Naive thymus-derived CD8-positive, alpha-beta T cell (primary cell): ENCODE measurements at places on chromosomes 3 and 15. TPM values are rescaled to one million over a fixed set of nuclear protein-coding genes. Genes with fewer than 3 reads are reported as not detected.
A peak's percentile ranks its signal among the peaks of the same experiment; 100 is the strongest.

- no peak overlapping the region for H3K4me3 ChIP-seq
- no peak for DNase-seq
- H3K27me3 ChIP-seq: peaks cover 7% of the 10 kb centered on the region
- H3K36me3 ChIP-seq: no peaks in the 10 kb centered on the region
- no peak overlapping the region for H3K27ac ChIP-seq
These were observed 20.3 kb upstream of the EPB42 start for GRCh38 chr15:43241100-43241499.

GRCh38 chr15:82790321-82790720 is 15.5 kb downstream of the FSD2 start:
- no peak for DNase-seq
- H3K4me3 ChIP-seq: no peak overlapping the region
- peaks cover 7% of the 10 kb centered on the region for H3K36me3 ChIP-seq
- peaks cover 3% of the 10 kb centered on the region for H3K27me3 ChIP-seq
- no peak overlapping the region for H3K27ac ChIP-seq

- no peaks in the 10 kb centered on the region for H3K27me3 ChIP-seq
- DNase-seq: no peak
- H3K27ac ChIP-seq: no peak overlapping the region
- H3K4me3 ChIP-seq: no peak overlapping the region
These were observed 247.6 kb downstream of the CHST2 start for GRCh38 chr3:143367171-143367570.

- H3K4me1 ChIP-seq: peaks cover 54% of the 10 kb centered on the region
- H3K4me3 ChIP-seq: peak overlapping the region; percentile 82
- no peak for DNase-seq
- H3K27me3 ChIP-seq: no peaks in the 10 kb centered on the region
These were observed 2.4 kb downstream of the SCAP start for GRCh38 chr3:47473391-47473790.

GRCh38 chr3:61575893-61576292 is 14.5 kb downstream of the PTPRG start:
- no peak for DNase-seq
- H3K4me3 ChIP-seq: no peak overlapping the region
- no peaks in the 10 kb centered on the region for H3K27me3 ChIP-seq
- no peak overlapping the region for H3K27ac ChIP-seq
- no peaks in the 10 kb centered on the region for H3K36me3 ChIP-seq

GRCh38 chr15:95162531-95162930 is 931.2 kb downstream of the MCTP2 start:
- no peak overlapping the region for H3K27ac ChIP-seq
- DNase-seq: no peak
- peaks cover 2% of the 10 kb centered on the region for H3K27me3 ChIP-seq
- H3K4me3 ChIP-seq: no peak overlapping the region
- no peaks in the 10 kb centered on the region for H3K4me1 ChIP-seq

GRCh38 chr3:18103591-18103990 is 321.5 kb downstream of the SATB1 start:
- H3K4me1 ChIP-seq: no peaks in the 10 kb centered on the region
- DNase-seq: no peak
- no peak overlapping the region for H3K4me3 ChIP-seq
- no peak overlapping the region for H3K27ac ChIP-seq
- H3K27me3 ChIP-seq: peaks cover 4% of the 10 kb centered on the region

DNA sequence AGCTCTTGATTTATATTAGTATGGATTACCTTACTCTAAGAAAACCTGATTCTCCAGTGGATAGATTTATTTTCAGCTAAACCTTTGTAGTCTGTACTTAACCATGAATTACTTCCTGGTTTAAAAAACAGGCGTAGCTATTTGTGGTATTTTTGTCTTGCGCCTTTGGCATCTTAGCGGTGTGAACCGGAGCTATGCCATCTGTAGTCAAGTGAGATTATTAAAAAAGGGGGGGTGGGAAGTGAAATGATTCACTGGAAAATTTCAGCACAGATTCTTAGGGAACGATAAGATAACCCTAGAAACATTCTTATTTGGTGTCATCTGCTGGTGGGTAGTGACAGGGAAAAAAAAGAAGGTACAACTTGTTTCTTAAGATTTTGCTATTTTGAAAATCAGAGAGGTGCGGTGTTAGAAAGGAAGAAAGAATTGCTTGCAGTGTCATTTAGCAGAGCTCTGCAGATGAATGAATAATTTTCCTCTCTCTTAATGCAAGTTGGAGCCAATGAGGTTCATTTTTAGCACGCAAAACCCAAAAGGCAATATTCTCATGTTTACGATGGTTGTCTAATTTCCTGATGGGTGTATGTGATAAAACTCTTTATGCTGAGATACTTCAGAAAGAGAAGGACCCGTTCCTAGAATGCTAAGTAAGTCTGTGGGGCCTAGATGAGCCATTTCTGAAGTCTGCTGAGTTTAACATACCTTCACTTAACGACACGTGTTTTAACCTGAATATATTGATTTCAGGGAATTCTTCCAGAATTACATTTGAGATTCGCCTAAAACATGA is 44.0 kb downstream of the PSMD6 start:
- no peaks in the 10 kb centered on the region for H3K36me3 ChIP-seq
- no peaks in the 10 kb centered on the region for H3K27me3 ChIP-seq
- H3K27ac ChIP-seq: peak overlapping the region; percentile 91

DNA sequence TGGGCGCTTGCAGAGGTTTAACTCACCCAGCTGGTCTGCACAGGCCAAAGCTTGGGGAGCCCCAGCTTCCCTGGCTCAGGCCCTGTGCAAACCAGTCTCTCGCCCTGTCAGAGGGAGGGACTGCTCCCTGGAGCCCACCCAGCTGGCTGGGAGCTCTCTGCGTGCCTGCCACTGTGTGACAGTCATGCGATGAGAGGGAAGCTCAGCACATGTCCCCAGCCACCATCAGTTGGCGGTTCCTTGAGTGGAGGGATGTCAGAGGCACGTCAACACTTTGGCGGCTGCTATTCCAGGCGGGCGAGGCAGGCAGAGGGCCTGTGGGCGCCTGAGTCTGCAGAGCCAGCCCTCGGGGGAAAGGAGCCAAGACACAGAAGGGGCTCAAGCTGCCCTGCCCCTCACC is 324.6 kb downstream of the UACA start:
- H3K27ac ChIP-seq: no peak overlapping the region
- DNase-seq: no peak
- H3K36me3 ChIP-seq: no peaks in the 10 kb centered on the region
- H3K4me1 ChIP-seq: peaks cover 26% of the 10 kb centered on the region
- H3K27me3 ChIP-seq: peaks cover 15% of the 10 kb centered on the region

GRCh38 chr3:13557417-13557816 is 8.5 kb downstream of the FBLN2 start:
- H3K36me3 ChIP-seq: no peaks in the 10 kb centered on the region
- H3K4me1 ChIP-seq: peaks cover 42% of the 10 kb centered on the region
- H3K4me3 ChIP-seq: no peak overlapping the region
- DNase-seq: no peak
- peaks cover 1% of the 10 kb centered on the region for H3K27me3 ChIP-seq
- no peak overlapping the region for H3K27ac ChIP-seq

DNA sequence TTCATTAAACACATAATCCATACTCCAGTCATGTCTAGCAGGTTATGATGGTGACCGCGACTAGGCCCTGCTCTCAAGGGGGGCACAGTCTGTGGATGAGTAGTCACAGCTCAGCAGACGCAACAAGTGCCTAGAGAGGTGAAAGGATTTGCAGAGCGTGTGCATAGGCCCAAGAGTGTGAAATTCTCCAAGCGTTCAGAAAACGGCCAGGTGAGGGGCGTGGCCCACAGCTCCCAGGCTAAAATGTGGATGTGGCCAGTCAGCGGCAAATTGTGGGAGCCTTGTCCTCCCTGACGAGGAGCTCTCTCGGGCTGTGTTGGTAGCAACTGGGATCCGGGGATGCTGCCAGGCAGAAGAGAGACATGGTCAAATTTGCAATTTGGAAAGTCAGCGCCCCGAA is 46.4 kb upstream of the TSEN2 start:
- no peak overlapping the region for H3K4me3 ChIP-seq
- no peaks in the 10 kb centered on the region for H3K36me3 ChIP-seq
- no peak overlapping the region for H3K27ac ChIP-seq

- peaks cover 16% of the 10 kb centered on the region for H3K4me1 ChIP-seq
- H3K4me3 ChIP-seq: no peak overlapping the region
- H3K27ac ChIP-seq: no peak overlapping the region
These were observed 15.3 kb downstream of the DNAJC13 start for GRCh38 chr3:132432639-132433038.

- no peak overlapping the region for H3K27ac ChIP-seq
- no peak for DNase-seq
- no peaks in the 10 kb centered on the region for H3K36me3 ChIP-seq
- H3K27me3 ChIP-seq: no peaks in the 10 kb centered on the region
These were observed 115.2 kb upstream of the PDZRN3 start for GRCh38 chr3:73739791-73740453.

- DNase-seq: no peak
- no peaks in the 10 kb centered on the region for H3K4me1 ChIP-seq
- H3K4me3 ChIP-seq: no peak overlapping the region
- H3K27ac ChIP-seq: no peak overlapping the region
These were observed 167.0 kb downstream of the TLE3 start for GRCh38 chr15:69930754-69931153.

- no peak overlapping the region for H3K27ac ChIP-seq
- no peak for DNase-seq
- H3K4me3 ChIP-seq: no peak overlapping the region
- H3K4me1 ChIP-seq: no peaks in the 10 kb centered on the region
These were observed 188.1 kb downstream of the BBX start for GRCh38 chr3:107710851-107711250.

DNA sequence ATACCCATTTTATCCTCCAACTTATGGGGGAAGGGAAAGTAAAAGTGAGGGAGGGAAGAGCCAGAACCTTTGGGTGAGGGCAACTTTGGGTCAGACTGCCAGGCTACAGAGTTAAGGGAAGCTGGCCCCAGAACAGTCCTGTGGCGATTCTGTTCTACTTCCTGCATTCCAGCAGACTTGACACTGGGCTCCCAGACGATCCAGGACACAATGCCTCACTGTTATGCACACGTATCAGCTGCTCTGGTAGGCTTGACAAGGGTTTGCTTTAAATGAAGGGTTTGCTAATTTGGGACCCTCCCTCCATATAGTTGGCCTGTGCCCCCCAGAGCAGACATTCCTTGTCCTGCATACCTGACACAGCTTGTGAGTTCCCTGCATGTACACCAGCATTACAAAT is 10.7 kb downstream of the GORASP1 start:
- H3K27me3 ChIP-seq: no peaks in the 10 kb centered on the region
- DNase-seq: no peak
- no peak overlapping the region for H3K27ac ChIP-seq
- H3K36me3 ChIP-seq: peaks cover 12% of the 10 kb centered on the region
- peaks cover 7% of the 10 kb centered on the region for H3K4me1 ChIP-seq

DNA sequence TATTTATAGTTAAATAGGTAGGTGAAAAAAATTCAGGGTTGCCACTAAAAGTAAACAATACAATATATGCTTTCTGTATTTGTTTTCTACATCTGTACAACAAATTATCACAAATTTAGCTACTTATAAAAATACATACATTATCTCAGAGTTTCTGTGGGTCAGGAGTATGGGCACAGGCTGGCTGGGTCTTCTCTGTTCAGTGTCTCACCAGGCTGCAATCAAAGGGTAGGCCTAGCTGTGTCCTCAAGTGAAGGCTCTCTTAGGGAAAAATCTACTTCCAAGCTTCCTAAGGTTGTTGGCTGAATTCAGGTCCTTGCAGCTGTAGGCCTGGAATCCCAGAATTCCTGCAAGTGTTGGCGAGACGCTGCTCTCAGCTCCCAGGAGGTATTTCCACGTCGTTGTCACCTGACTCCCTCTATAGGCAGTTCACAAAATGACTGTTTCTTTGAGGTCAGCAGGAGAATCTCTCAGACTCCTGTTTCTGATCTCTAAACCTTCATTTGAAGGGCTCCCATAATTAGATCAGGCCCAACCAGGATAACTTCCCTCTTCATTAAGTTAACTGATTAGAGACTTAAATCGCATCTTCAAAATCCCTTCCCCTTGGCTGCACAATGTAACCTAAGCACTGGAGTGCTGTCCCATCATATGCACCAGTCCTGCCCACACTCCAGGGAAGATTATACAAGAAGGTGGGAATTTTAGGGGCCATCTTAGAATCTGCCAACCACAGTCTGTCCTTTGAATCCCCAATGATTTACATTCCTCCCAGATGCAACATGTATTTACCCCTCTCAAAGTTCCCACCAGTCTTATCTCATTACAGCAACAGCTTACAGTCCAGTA is 296.6 kb downstream of the SUCLG2 start:
- peaks cover 7% of the 10 kb centered on the region for H3K36me3 ChIP-seq
- no peaks in the 10 kb centered on the region for H3K27me3 ChIP-seq
- no peak overlapping the region for H3K4me3 ChIP-seq
- no peak for DNase-seq
- H3K27ac ChIP-seq: no peak overlapping the region
- H3K4me1 ChIP-seq: peaks cover 3% of the 10 kb centered on the region

DNA sequence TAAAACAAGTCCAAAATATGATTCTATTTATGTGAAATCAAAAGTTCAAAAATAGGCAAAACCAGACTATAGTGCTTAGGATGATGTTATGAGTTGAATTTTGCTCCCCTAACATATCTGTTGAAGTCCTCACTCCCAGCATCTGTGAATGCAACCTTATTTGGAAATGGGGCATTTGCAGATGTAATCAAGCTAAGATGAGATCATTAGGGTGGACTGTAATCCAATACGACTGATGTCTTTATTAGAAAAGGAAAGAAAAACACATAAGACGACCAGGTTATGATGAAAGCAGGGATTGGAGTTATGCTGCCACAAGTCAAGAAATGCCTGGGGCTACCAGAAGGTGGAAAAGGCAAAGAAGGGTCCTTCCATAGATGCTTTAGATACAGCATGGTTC is 110.5 kb upstream of the CCDC39 start:
- no peak overlapping the region for H3K4me3 ChIP-seq
- H3K36me3 ChIP-seq: no peaks in the 10 kb centered on the region

GRCh38 chr3:77141423-77141822 is 101.5 kb downstream of the ROBO2 start:
- H3K27me3 ChIP-seq: no peaks in the 10 kb centered on the region
- H3K4me3 ChIP-seq: no peak overlapping the region
- H3K36me3 ChIP-seq: no peaks in the 10 kb centered on the region
- H3K27ac ChIP-seq: no peak overlapping the region
- H3K4me1 ChIP-seq: no peaks in the 10 kb centered on the region
- DNase-seq: no peak

GRCh38 chr3:14411166-14411526 is 8.7 kb downstream of the SLC6A6 start:
- no peak for DNase-seq
- no peak overlapping the region for H3K4me3 ChIP-seq
- peaks cover 47% of the 10 kb centered on the region for H3K4me1 ChIP-seq
- no peaks in the 10 kb centered on the region for H3K27me3 ChIP-seq
- H3K36me3 ChIP-seq: peaks cover 11% of the 10 kb centered on the region
- no peak overlapping the region for H3K27ac ChIP-seq

The MDFIC2 gene
- not detected for total RNA-seq

The CHRNA3 gene
- not detected for total RNA-seq

The HYAL1 gene
- 0.39 TPM for total RNA-seq

The GOLGA6L10 gene
- 4.7 TPM for total RNA-seq

The CDHR4 gene
- not detected for total RNA-seq

The CSTA gene
- total RNA-seq: not detected

The ASB14 gene
- not detected for total RNA-seq

The CCR4 gene
- 0.23 TPM for total RNA-seq

The ADGRG7 gene
- total RNA-seq: not detected

The A4GNT gene
- total RNA-seq: not detected

The FOXL2 gene
- not detected for total RNA-seq

The C3orf33 gene
- total RNA-seq: 4.3 TPM

The PLSCR2 gene
- 0.31 TPM for total RNA-seq

The NEK4 gene
- total RNA-seq: 25.3 TPM

The ACTR8 gene
- total RNA-seq: 29.6 TPM
